A549 treated with CpdA at 1 μM for 4 hours (cell line): ENCODE measurements at places on chromosomes 2 and 18. TPM values are rescaled to one million over a fixed set of nuclear protein-coding genes. Genes with fewer than 3 reads are reported as not detected.

The KCTD1 gene
- total RNA-seq = 27.3 to 34.7 TPM (median 30.0 TPM) in 5 replicates

The ATRAID gene
- 194 to 223 TPM (median 212 TPM) in 5 replicates for total RNA-seq

The PRSS56 gene
- 0.08 to 0.20 TPM (median 0.14 TPM) in 4 of 5 replicates, not detected in the other for total RNA-seq

The ESPNL gene
- total RNA-seq = 0.13 to 0.37 TPM (median 0.18 TPM) in 4 of 5 replicates, not detected in the other

The RAB6C gene
- total RNA-seq = not detected in 5 replicates

The NCK2 gene
- 18.7 to 25.5 TPM (median 22.9 TPM) in 5 replicates for total RNA-seq

The FAM117B gene
- total RNA-seq = 2.3 to 2.9 TPM (median 2.5 TPM) in 5 replicates

The ARL5A gene
- 20.1 to 26.9 TPM (median 22.8 TPM) in 5 replicates for total RNA-seq
